Amygdala (tissue), 56 donors: ENCODE measurements at places on chromosomes 5 and 9.

DNA sequence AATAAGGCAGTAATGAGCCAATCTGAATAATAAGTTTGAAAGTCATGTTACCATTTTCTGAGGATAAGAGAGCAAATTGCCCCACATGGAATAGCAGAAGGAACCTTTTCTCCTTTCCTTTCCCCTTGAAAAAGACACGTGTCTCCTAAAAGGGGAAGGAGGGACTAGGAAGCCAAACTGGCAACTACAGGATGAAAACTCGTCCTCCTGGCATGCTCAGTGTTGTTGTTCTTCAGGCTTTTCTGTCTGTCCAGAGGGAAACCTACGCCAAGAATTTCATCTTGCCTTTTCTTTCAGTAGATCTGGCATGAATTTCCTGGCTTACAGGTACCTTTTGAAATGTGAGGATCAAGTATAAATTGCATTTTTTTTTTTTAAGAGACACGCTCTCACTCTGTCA, 355.9 kb upstream of the TLE4 start:
- DNase-seq: no peak

- no peak for DNase-seq
Measured at GRCh38 chr9:89952401-89952800, 347.6 kb downstream of the GADD45G start.

DNA sequence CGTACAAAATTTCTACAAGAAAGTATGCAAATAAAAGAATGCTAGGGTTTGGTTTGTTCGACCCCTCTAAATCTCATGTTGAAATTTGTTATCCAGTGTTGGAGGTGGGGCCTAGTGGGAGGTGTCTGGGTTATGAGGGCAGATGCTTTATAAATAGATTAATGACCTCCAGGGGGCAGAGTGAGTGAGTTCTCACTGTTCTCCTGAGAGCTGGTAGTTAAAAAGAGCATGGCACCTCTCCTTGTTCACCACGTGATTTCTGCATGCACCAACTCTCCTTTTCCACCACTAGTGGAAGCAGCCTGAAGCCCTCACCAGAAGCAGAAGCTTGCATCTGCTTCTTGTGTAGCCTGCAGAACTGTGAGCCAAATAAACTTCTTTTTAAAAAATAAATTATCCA, 50.4 kb upstream of the FAM170A start:
- no peak for DNase-seq

GRCh38 chr9:15529566-15530324, 19.0 kb upstream of the PSIP1 start:
- no peak for DNase-seq

DNA sequence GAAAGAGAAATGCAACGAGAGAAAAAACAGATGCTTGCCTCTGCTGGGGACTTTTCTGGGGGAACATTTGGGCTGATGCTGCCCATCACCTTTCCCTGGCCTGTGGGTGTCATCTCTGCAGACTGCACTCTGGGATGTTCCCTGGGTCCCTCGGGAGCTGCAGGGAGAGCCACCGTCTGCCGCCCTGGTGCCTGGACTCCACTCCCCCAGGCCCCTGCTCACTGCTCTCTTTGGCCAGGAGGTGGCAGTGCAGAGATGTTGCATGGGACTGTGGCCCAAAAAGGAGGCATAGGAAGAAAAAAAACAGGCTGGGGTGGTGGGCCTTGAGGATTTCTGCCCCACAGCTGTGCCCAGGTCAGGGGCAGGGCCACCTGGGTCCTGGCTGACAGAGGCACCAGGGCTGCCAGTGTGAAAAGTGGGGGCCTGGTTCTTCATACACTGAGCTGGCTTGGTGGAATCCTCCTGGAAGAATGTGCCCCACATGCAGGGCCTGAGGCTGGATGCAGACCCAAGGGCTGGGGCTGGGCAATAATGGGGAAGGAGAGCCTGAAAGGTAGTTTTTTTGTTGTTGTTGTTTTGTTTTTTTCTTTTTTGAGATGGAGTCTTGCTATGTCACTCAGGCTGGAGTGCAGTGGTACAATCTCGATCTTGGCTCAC, 353.6 kb downstream of the SLIT3 start:
- DNase-seq: peak; percentile 7

- no peak for DNase-seq
Measured at GRCh38 chr9:121706149-121706750, 54.8 kb downstream of the DAB2IP start.

- DNase-seq: peak; percentile 1
Measured at GRCh38 chr9:96317335-96317980, 15.5 kb upstream of the HSD17B3 start.

DNA sequence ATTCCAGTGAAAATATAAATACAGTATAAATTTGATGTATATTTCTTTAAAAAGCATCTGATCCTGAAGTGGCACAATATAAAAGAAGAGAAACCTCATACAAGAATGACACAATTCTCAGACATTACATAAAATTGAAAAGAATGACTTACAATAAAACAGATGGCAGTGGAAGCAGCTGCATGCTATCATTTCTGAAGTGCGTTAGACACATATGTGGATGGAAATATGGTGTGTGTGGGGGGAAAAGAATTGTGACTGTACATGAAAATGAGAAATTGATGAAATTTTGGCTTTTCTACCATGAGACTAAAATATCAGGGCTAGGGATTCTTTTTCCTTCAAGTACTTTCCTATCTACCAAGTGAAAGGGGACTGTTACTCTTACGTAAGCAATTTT, 45.9 kb upstream of the CDH18 start:
- DNase-seq: no peak

- DNase-seq: no peak
Measured at GRCh38 chr9:112755016-112755427, 4.5 kb downstream of the SNX30 start.

- DNase-seq: no peak
Measured at GRCh38 chr9:89999176-89999533, 394.3 kb downstream of the GADD45G start.

DNA sequence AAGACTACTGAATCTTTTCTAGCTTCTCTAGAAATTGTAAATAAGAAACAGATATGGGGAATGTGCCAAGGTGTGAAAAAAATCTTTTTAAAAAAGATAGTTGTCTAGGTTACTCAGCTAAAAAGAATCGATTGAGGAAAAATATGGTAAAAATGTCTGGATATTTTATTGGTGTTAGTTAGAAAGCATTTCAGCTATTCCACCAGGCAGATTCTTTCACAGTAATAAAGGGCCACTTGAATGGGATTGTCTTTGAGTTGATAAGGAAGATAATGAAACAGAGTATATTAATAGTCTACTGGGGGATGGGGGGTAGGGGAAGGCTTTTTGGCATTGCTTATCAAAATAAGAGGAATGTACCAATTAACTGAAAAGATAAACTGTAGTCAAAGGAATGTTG, 51.9 kb downstream of the SLIT3 start:
- DNase-seq: no peak

DNA sequence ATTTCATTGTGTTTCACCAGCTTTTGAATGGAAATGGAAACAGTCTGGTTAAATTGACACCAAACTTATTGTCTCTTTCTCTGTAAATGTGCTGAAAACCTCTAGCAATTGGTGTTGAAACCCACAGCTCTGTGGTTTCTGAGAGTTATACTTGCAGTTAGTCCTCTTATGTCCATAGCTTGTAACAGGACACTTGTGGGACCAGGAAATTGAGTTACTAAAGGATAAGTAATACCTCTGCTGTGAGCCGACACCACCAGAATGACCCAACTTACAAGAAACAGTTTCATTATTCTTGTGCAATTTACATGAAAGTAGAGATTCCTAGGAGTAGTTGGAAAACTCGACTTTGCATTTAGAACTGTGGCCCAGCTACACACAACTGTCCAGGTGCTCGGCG, 191.5 kb downstream of the CFAP90 start:
- DNase-seq: no peak

- DNase-seq: no peak
Measured at GRCh38 chr5:73897893-73898292, 271.9 kb downstream of the ARHGEF28 start.

- DNase-seq: no peak
Measured at GRCh38 chr5:153236319-153236718, 254.2 kb upstream of the GRIA1 start.

GRCh38 chr9:17481565-17481964, 97.3 kb upstream of the SH3GL2 start:
- DNase-seq: no peak

GRCh38 chr5:170353011-170353761, 36.0 kb downstream of the KCNMB1 start:
- DNase-seq: no peak

DNA sequence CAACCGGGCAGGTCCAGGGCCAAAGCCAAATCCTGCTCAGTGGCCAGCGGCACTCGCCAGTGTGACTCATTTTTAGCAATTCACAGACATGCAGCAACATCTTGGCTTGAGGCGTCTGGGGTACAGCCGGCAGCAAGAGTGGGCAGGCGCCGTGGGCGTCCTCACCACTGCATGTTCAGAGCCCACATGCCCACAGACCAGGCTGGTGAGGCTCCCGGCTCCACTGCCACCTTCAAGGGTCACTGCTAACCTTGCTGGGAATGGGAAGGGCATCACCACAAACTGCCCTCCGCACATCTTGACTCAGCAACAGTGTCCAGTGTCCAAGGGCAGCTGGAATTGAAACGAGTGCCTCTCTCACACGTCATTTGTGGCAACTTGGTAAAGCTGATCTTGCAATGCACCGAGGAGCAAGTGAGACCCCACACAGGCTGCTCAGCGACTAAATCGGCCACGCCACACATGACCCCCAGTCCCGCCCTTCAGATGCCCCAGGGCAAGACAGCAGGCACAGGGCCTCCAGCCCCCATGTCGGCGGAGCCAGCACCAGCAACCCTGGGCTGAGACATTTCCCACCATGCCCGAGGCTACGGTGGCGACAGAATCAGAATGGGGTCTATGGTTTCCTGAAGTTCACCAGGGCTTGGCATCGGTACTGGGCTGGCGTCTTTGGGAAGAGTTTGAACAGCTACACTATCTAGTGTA, 140.3 kb downstream of the ROR2 start:
- no peak for DNase-seq

DNA sequence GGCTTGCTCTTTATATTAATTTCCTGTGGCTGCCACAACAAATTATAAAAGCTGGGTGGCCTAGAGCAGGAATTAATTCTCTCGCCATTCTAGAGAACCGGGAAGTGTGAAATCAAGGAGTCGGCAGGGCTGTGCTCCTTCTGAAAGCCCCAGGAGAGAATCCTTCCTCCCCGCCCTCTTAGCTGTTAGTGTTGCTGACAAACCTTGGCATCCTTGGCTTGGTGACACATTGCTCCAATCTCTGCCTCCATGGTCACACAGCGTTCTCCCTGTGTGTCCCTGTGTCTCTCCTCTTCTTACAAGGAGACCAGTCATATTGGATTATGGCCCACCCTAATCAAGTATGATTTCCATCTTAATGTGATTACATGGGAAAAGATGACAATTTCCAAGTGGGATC, 55.9 kb upstream of the NEURL1B start:
- no peak for DNase-seq

GRCh38 chr9:135010921-135011320, 76.5 kb upstream of the OLFM1 start:
- no peak for DNase-seq

GRCh38 chr5:164561933-164562872, 1056.8 kb downstream of the MAT2B start:
- no peak for DNase-seq

- no peak for DNase-seq
Measured at GRCh38 chr9:13690595-13690994, 411.1 kb upstream of the MPDZ start.

- no peak for DNase-seq
Measured at GRCh38 chr5:22669345-22669744, 183.8 kb downstream of the CDH12 start.

- DNase-seq: no peak
Measured at GRCh38 chr5:180213256-180213600, 4.2 kb upstream of the RASGEF1C start.

- DNase-seq: no peak
Measured at GRCh38 chr5:132024789-132025402, 13.4 kb upstream of the ACSL6 start.

DNA sequence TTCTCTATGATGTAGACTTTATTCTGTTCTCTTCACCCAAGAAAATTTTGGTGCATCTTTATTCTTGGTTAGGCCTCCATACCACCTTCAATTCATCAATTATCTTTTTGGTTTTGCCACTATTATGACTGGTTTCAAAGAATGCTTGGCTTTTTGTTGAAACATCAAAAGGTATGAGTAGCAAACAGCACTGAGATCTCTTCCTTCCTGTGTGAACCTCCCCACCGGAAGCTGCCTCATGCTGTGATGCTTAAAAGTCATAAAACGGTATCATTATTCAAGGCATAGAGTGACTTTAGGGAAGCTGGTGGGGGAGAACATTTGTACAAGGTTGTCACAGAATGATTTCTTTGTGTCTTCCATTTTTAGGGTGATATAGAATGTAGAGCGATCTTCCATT, 70.6 kb downstream of the IQGAP2 start:
- no peak for DNase-seq

DNA sequence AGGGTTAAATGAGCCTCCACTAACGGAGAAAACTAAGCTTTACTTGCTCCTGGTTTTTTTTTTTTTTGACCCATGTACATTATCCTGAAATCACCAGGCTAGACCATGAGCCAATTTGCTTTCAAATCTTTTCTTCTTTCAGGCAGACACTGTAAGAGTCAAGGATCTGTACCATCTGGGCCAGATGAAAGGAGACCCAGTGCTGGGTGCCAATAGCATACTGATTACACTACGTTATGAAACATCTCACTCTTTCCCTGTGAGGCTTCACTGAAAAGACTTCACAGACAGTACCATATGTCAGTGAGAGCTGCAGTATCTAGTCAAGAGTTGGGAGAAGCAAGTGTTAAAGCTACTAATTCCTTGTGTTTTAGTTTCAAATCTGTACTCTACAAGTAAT, 161.2 kb upstream of the PTPRD start:
- no peak for DNase-seq

- DNase-seq: no peak
Measured at GRCh38 chr5:94469894-94470329, 148.5 kb downstream of the KIAA0825 start.

DNA sequence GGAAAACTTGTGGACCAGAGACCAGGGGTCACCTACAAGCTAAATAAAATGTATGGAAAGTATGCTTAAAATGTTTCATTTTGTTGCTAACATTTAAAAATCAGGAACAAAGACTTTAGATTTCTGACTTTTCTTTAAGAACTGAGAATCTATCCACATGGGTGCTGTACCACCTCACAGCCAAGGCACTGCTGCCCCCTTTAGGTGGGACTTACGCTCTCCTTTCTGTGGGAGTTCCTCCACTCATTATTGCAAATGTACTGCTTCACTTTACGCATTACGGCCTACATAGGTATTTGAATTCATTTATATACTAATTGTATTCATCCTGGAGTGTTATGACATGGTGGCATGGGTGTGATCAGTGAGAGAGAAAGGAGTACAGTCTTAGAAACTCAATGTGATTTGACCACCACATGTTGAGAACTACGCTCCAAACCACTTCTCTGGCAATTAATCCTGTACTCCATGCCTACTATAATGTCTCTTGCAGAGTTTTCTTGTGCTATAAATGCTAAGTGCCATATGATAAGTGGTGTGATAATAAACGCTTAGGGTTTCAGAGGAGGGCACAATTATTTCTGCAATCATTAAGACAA, 24.7 kb upstream of the CETN3 start:
- DNase-seq: no peak
